ENCODE measurements at places on chromosomes 13 and 19. TPM values are rescaled to one million over a fixed set of nuclear protein-coding genes. Genes with fewer than 3 reads are reported as not detected.

Gene LONP1
- total RNA-seq, result 79.2 TPM

Gene COPE
- 528 TPM for total RNA-seq

Gene SIN3B
- 24.3 TPM for total RNA-seq

Gene CNN1
- total RNA-seq, result 0.46 TPM

Gene FGF14
- total RNA-seq, result not detected

Gene MBD3L2
- total RNA-seq, result not detected

Gene CCNA1
- total RNA-seq, result 0.59 TPM

Gene OR4F17
- not detected for total RNA-seq

Gene GIPR
- total RNA-seq, result not detected

Gene PSG6
- not detected for total RNA-seq

Gene RNU6-9
- total RNA-seq, result not detected

Gene TSHZ3
- 2.6 TPM for total RNA-seq

Gene RASIP1
- not detected for total RNA-seq

Gene KIR3DL1
- not detected for total RNA-seq

Gene IL17D
- 2.2 TPM for total RNA-seq

Gene OR10H4
- not detected for total RNA-seq

Gene NLRP7
- not detected for total RNA-seq

Gene CIRBP
- 64.1 TPM for total RNA-seq

Gene FCGBP
- 1.4 TPM for total RNA-seq

Gene ADAMTSL5
- not detected for total RNA-seq

Gene BCL2L12
- total RNA-seq, result not detected

Gene AMER2
- not detected for total RNA-seq

Gene MEIS3
- total RNA-seq, result 0.56 TPM

Gene TMPRSS9
- total RNA-seq, result not detected

Gene KXD1
- 140 TPM for total RNA-seq

Gene SLITRK1
- 0.05 TPM for total RNA-seq

Gene TEX26
- not detected for total RNA-seq

Gene NECTIN2
- 23.6 TPM for total RNA-seq

Gene RPS5
- total RNA-seq, result 3,455 TPM

Gene TNNT1
- 1.7 TPM for total RNA-seq

Gene KIR2DL1
- not detected for total RNA-seq

Gene ZNF528
- 1.9 TPM for total RNA-seq

Gene ZNF226
- 8.8 TPM for total RNA-seq

Gene ANGPTL4
- total RNA-seq, result 46.7 TPM

Gene SMIM44
- not detected for total RNA-seq

Gene ZNF578
- 0.07 TPM for total RNA-seq

Gene ETV2
- total RNA-seq, result not detected

Gene ZNF135
- total RNA-seq, result not detected

Gene NCAN
- 0.07 TPM for total RNA-seq

Gene NTF4
- not detected for total RNA-seq

Gene PNMA8B
- total RNA-seq, result not detected

Gene ZNF701
- total RNA-seq, result 3.1 TPM

Gene CCDC70
- not detected for total RNA-seq

Gene SOX1
- not detected for total RNA-seq

Gene PTGER1
- not detected for total RNA-seq

Gene NXNL1
- not detected for total RNA-seq

Gene PALM
- total RNA-seq, result 10.5 TPM

Gene COX6B2
- not detected for total RNA-seq

Gene PSG7
- total RNA-seq, result not detected

Gene CFAP97D2
- total RNA-seq, result not detected

Gene DAND5
- total RNA-seq, result 1.2 TPM

Gene ANGPTL8
- not detected for total RNA-seq

Gene ZNF90
- 0.99 TPM for total RNA-seq

Gene CCL25
- total RNA-seq, result not detected

Gene PSG3
- total RNA-seq, result not detected

Measured in MG63 (cell line).